ENCODE measurements at places on chromosomes 2 and 18.

- no peak for DNase-seq
These were observed 119.3 kb downstream of the SPTBN1 start for GRCh38 chr2:54575379-54575888.

GRCh38 chr2:233690444-233690843 is 2.2 kb upstream of the UGT1A6 start:
- no peak for DNase-seq

DNA sequence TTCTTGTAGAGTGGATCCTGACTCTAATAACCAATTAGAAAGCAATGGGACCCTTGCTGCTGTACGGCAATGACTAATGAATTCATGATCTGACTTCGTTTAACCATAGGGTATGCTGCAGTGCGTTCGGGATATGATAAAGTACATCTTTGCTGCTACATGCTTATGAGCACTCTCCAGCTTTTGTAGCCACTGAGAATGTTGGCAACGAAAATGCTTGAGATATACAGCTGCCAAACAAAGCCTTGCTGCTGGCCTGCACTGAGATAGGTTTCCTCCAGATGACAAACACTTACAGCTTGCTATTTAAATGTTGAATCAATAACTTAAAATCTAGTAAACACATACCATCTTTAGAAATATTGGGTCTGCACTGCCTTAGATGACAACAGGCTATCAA is 372.4 kb upstream of the SLC8A1 start:
- DNase-seq: no peak

GRCh38 chr2:136582628-136583205 is 182.6 kb upstream of the THSD7B start:
- no peak for DNase-seq

GRCh38 chr2:13660231-13660630 is 943.5 kb downstream of the TRIB2 start:
- DNase-seq: no peak

DNA sequence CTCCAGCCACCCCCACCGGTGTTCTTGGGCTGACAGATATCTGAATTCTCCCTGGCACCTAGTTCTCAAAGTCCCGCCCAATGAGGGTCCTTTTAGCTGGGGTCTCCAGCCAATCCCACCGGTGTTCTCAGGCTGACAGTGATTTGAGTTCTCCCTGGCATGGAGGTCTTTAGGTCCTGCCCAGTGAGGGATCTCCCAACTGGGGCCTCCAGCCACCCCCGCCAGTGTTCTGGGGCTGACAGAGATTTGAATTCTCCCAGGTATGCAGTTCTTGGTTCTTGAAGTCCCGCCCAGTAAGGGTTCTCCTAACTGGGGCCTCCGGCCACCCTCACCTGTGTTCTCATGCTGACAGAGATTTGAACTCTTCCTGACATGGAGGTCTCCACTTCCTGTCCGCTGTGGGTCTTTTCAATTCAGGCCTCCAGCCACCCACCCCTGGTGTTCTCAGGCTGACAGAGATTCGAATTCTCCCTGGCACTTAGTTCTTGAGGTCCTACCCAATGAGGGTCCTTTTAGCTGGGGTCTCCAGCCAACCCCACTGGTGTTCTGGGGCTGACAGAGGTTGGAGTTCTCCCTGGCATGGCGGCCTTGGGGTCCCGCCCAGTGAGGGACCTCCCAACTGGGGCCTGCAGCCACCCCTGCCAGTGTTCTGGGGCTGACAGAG is 154.6 kb downstream of the ANKRD36 start:
- DNase-seq: no peak

- DNase-seq: no peak
These were observed 4.1 kb upstream of the ZNF397 start for GRCh38 chr18:35236571-35237363.
